Mammary epithelial cell (primary cell): ENCODE measurements at places on chromosomes 1 and 21.
A peak's percentile ranks its signal among the peaks of the same experiment; 100 is the strongest.

DNA sequence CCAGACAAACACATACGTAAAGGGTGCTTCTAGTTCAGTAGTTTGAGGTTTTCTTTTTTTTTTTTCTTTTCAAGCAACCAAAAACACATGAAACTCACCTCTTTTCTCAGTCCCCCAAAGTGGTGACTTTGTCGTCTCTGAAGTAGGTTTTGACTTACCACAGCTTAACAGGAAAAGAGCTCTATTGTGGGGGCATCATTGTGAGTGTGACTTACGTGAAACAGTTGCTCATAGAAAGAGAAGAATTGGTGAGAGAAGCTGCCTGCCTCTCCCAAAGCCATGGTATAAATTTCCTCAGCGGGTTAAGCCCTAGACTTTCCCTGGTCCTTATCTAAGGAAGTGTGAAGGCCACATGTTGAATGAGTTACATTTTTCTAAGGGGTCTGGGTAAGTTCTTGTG is 11.9 kb downstream of the FASLG start:
- no peak for DNase-seq

GRCh38 chr1:51172811-51173210 is 63.3 kb upstream of the RNF11 start:
- DNase-seq = no peak

GRCh38 chr1:12060500-12060899 is 2.6 kb upstream of the TNFRSF8 start:
- no peak for DNase-seq

- DNase-seq = peak; percentile 98
Observed at GRCh38 chr1:20110679-20111078, 8.7 kb downstream of the PLA2G2D start.

GRCh38 chr21:34617753-34618339 is 2.9 kb upstream of the RCAN1 start:
- DNase-seq = no peak

- no peak for DNase-seq
Observed at GRCh38 chr1:147089457-147089856, 82.8 kb downstream of the PRKAB2 start.

GRCh38 chr1:160179336-160179735 is 11.0 kb upstream of the CASQ1 start:
- no peak for DNase-seq

GRCh38 chr1:218339267-218339831 is 5.8 kb upstream of the TGFB2 start:
- DNase-seq = peak; percentile 30

DNA sequence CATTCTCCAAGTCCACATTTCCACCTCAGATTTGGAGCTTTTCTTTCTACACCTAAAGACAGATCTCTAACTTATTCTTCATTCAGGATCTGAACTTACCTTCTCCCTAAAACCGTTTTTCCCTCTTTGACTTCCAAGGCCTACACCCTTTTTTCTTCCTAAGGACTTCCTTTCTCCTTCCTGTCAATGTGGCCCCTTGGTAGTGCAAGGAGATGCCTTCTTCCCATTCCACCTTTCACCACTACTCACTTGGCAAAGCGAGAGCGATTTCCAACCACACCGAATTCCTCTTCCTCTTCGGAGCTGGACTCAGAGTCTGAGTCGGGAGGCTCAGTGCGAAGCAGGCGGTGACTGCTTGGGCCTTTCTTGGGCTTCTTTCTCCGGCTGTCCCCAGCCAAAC is 1.3 kb downstream of the EFCAB14 start:
- no peak for DNase-seq

- no peak for DNase-seq
Observed at GRCh38 chr1:116666187-116667077, 1.1 kb downstream of the IGSF3 start.

- no peak for DNase-seq
Observed at GRCh38 chr1:244941121-244941520, 76.8 kb upstream of the HNRNPU start.

- DNase-seq = peak; percentile 77
Observed at GRCh38 chr1:65429806-65430205, 9.3 kb downstream of the LEPR start.

- DNase-seq = no peak
Observed at GRCh38 chr1:86965827-86966182, 51.4 kb downstream of the HS2ST1 start.

DNA sequence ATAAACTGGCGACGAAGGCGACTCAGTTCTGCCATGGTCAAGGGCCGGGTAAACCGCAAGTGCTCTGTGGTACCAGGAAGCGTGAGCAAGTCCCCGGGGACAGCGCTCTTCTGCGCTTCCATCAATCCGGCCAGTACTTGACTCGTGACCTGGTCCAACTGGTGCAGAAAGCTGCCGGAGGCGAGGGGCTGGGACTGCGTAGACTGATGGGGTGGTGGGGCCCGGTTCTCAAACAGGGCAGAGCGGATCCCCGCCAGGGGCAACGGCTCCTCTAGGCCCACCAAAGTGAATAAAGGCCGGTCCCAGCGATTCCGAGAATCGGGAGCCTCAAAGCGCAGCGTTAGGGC is 852 bp downstream of the KTI12 start:
- no peak for DNase-seq

- DNase-seq = no peak
Observed at GRCh38 chr1:230901671-230902070, 33.4 kb upstream of the C1orf198 start.

GRCh38 chr1:99292886-99293285 is 28.6 kb downstream of the PLPPR4 start:
- DNase-seq = no peak

- DNase-seq = no peak
Observed at GRCh38 chr1:20740781-20741180, 8.3 kb upstream of the SH2D5 start.

GRCh38 chr1:66168467-66168887 is 365.5 kb upstream of the SGIP1 start:
- no peak for DNase-seq

DNA sequence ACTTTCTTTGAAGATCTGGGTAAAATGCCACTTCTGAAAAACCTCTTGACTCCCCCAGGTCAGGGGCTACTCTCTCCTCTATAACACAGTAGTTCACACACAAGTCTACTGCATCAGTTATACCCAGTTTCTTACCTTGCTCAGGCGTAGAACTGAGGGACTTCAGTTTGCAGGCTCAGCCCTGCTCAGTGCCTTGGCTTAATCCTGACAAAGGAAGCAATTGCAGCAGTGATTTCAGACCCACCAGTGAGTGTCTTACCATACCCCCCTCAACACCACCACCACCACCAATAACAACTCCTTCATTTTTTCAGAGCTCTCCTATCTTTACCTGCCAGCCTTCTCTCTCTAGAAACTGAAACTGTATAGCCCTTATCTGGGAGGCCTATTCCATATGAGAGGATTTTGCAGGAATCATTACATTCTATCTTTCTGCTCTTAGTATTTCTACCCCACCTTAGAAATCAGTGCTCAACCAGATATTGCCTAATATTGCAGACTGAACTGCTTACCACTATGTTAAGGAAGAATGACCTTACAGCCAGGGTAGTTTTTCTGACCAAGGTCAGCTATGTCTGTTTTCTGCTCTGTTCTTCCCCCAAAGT is 105.5 kb upstream of the S1PR1 start:
- DNase-seq = no peak

- DNase-seq = no peak
Observed at GRCh38 chr1:145991735-145992412, 4.5 kb downstream of the TXNIP start.

GRCh38 chr1:206953126-206953525 is 6.9 kb upstream of the PIGR start:
- DNase-seq = no peak

- no peak for DNase-seq
Observed at GRCh38 chr21:44702973-44703730, 6.2 kb downstream of the KRTAP10-12 start.

DNA sequence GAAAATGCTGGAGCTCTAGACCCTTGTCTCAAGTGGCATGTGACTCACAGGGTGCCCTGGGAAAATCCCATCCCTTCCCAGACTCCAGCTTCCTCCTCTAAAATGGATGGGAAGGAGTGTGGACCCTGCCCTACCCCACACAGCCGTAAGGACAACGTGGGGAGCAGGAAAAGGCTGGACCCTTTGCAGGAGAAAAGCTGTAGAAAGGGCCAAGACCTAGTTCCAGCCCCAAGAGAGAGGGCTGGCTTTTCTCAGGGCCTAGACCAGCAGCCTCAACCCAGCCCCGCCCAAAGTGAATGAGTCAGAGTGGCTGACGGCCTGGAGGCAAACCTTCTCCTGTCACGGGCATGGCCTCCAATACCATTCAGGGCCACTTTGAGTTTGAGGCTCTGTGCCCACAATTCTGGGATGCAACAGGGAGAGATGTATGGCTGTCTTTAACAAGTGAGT is 1.1 kb downstream of the LAMB3 start:
- DNase-seq = peak; percentile 78

GRCh38 chr1:39003281-39003680 is 12.2 kb downstream of the AKIRIN1 start:
- no peak for DNase-seq

DNA sequence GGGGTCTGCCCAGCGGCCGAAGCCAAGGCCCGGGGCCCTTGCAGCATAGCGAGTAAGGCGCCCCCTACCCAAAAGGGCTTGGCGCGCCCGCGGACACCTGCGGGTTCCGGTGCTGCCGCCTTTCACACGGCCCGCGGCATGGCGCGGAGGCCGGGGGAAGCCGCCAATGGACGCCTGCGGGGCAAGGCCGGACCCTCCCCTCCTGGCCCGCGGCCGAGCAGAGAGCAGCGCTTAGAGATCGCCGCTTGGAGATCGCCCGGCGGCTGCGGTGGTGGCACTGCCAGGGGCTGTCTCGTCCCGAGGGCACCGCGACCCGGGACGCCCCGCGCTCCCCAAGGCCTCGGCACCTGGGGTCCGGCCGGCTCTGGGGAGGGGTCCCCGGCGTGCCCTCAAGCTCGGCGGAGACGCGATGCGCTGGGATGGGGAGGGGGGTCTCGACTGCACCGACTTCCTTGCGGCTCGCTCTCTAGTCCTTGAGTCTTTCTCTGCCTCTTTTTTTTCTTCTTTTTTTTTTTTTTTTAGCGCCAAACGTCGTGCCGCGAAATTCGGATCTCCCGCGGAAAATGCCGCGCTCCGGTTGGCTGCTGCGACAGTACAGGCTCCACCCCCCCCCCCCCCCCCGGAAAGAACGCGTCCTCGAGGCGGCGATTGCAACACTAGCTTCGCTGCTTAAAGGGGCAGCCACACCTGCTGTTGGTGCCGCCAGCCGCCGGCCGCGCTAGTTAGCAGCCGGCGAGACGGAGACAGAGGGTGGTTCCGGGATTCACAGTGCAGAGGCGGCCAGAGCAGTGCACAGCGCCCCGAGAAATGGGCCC is at the start of gene E2F2:
TSS of gene E2F2 (minus strand) at position 487 of the 815 bp plus-strand sequence. CDS start at position 47, 440 bp downstream.
- peak; percentile 84 for DNase-seq

DNA sequence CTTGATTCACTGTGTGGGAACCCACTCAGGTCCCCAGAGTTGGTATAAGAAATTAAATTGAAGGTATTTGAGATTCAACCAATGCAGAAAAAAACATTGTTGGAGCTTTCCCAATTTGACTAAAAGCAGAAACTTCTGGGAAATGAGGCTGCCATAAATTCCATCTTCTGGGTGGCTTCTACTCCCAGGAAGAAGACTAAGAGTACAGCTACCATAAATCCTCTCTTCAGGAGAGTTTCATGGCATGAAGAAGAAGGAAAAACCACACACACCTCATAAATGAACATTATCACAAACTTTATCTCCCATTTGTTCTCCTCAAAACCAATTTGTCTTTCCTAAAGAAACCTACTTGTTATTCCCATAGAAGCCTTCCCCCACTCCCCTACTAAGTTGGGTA is 283.9 kb downstream of the DPYD start:
- no peak for DNase-seq

GRCh38 chr1:33610864-33611455 is 138.5 kb downstream of the ZSCAN20 start:
- no peak for DNase-seq

DNA sequence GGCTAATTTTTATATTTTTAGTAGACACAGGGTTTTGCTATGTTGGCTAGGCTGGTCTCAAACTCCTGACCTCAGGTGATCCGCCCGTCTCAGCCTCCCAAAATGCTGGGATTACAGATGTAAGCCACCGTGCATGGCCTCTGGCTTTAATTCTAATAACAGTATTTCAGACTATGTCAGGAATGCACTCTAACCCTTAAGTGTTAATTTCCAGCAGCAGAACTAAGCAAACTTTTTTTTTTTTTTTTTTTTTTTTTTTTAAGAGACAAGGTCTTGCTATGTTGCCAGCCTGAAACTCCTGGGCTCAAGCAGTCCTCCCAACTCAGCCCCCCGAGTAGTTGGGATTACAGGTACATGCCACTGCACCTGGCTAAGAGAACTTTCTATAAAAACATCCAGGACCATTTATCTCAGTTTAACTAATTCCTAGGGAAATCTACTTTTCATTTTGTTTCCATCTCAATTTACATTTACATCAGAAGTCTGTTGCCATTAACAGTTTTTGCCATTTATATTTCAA is 6.5 kb downstream of the DCAF8 start:
- no peak for DNase-seq

DNA sequence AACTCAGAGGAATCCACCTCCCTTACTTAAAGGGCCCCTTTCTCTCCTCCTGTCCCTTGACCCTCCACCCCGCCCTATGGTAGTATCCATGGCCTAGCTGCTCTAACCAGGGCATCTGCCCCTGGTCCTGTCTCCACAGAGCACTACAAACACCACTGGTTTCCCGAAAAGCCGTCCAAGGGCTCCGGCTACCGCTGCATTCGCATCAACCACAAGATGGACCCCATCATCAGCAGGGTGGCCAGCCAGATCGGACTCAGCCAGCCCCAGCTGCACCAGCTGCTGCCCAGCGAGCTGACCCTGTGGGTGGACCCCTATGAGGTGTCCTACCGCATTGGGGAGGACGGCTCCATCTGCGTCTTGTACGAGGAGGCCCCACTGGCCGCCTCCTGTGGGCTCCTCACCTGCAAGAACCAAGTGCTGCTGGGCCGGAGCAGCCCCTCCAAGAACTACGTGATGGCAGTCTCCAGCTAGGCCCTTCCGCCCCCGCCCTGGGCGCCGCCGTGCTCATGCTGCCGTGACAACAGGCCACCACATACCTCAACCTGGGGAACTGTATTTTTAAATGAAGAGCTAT is 1.7 kb downstream of the BTG2 start:
- DNase-seq = peak; percentile 35

- peak; percentile 29 for DNase-seq
Observed at GRCh38 chr1:118151312-118151937, 33.6 kb downstream of the SPAG17 start.

- DNase-seq = no peak
Observed at GRCh38 chr1:220755309-220755708, 7.2 kb downstream of the MTARC2 start.

GRCh38 chr1:66402194-66402593 is 131.8 kb upstream of the SGIP1 start:
- DNase-seq = no peak

GRCh38 chr1:19757641-19758040 is 42.1 kb downstream of the TMCO4 start:
- DNase-seq = no peak

- DNase-seq = no peak
Observed at GRCh38 chr1:48229317-48229716, 6.8 kb downstream of the SLC5A9 start.

GRCh38 chr1:68770817-68771216 is 273.9 kb upstream of the DEPDC1 start:
- no peak for DNase-seq
